ENCODE measurements at places on chromosomes 3 and 15. TPM values are rescaled to one million over a fixed set of nuclear protein-coding genes. Genes with fewer than 3 reads are reported as not detected.

DNA sequence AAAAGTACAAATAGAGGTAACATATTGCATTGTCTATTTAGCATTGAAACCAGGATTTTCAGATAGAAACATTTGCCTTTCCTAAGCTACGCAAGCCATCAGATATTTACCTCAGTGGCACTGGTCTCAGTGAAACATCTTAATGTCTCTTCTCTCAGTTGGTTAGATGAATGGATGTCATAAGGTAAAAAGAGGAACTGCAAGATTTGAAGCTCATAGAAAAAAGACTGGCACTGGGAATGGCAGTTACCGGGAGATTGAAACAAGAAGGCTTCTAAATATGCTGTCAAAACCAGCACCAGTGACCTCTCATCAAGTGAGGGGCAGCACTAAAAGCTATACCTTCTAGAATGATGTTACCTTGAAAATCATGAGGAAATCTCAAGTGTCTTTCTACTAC, 486.4 kb downstream of the FHIT start:
- no peak for DNase-seq

GRCh38 chr15:45111390-45112142, 2.4 kb downstream of the DUOX2 start:
- no peak for DNase-seq

GRCh38 chr3:152021951-152022461, 148.6 kb downstream of the SUCNR1 start:
- DNase-seq = no peak

GRCh38 chr15:95296643-95297042, 1033.9 kb upstream of the NR2F2 start:
- no peak for DNase-seq

UROC1 gene
- not detected for total RNA-seq

GRCh38 chr3:150960708-150961684, 11.5 kb downstream of the CLRN1 start:
- no peak for DNase-seq
